Stimulated activated CD4-positive, alpha-beta T cell treated with anti-CD3 and anti-CD28 coated beads, TNF-alpha, amount 100 ng/mL, for 1 hour (primary cell): ENCODE measurements at places on chromosomes 13 and 19.

DNA sequence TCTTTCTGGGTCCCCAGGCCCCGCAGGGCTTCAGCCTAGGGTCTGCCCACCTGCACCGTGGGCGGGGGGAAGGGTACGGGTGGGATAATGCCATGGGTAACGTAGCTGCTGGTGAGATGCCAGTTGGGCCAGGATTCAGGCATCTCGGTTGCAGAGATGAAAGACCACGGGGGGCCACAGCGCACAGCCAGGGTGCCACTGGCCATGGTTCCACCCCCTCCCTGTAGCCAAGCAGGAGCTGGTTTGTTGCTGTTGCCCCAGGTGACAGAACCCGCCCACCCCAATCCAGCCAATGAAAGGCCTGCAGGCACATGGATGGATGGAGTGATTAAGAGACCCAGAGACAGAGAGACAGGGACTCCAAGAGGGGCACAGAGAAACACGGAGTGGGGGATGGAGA, 1.0 kb upstream of the CGB7 start:
- no peak for DNase-seq

- DNase-seq: no peak
Observed at GRCh38 chr19:33310606-33311325, 8.4 kb upstream of the CEBPA start.

GRCh38 chr13:111187960-111188541, 72.9 kb downstream of the ARHGEF7 start:
- DNase-seq: no peak

DNA sequence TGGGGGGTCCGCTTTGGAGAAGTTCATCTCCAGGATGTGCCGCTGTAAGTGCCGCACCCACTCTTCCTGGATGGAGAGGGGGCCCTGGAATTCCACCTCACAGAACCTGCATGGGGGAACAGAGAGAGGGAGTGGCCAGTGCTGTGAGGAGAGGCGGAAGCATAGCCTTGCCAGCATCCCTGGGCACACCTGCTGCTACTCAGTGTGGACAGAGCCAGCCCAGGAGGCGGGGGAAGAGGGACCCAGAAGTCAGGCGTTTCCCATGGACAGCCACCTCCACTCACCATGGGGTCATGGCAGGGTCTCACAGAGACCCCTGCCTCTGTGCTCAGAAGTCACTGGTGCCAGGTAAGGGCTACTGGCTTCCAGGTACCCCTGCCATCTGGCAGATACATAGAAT, 4.3 kb upstream of the AKAP8L start:
- no peak for DNase-seq

DNA sequence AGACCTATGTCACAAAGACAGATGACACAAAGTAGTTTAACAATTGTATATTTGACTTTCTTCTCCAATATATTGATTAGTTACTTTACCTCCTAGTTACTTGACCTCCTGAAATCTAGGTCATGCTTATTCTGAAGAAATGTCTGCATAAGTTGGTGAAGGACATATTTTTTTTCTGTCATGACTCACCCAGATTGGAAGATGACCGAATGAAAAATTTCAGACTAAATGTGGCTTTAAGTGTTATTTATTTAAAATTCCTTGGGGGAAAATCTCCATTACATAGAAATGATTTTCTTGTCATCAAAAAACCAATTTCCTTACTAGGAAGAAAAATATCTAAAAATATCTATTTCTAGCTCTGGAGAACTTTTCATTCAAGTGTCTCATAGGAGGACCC, 217.1 kb downstream of the POSTN start:
- DNase-seq: no peak

DNA sequence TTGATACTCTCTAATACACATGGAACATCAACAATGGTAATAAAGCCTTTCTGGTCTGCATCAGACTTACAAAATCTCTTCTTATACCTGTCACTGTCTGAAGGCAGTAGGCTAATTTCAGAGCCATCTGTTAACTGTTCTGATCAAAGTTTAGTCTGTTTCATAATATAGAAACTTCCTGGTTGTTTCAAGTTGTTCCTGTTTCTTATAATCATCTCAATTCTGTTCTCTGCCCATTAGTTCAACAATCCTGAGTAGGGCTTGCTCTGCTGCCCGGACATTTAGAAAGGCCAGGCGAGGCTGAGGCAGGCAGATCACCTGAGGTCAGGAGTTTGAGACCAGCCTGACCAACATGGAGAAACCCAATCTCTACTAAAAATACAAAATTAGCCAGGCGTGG, 5.4 kb upstream of the ZSCAN5A start:
- no peak for DNase-seq

DNA sequence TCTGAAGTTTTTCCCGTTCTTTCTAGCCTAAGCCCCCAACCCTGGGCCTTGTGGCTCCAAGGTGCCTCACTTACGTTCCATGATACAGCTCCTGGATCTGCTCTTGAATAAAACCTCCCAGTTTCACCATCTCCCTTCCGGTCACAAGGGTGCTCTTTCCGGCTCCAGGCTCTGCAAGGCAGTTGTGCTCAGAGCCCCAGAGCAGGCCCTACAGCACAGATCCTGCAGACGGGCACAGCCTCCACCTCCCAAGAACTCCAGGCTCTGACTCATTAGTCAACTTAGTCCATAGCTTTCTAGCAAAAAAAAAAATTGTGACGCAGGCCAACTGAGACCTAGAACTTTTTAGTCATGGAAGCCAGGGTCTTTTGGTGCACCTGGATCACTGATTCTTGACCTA, 33.9 kb upstream of the SLC7A10 start:
- DNase-seq: no peak

DNA sequence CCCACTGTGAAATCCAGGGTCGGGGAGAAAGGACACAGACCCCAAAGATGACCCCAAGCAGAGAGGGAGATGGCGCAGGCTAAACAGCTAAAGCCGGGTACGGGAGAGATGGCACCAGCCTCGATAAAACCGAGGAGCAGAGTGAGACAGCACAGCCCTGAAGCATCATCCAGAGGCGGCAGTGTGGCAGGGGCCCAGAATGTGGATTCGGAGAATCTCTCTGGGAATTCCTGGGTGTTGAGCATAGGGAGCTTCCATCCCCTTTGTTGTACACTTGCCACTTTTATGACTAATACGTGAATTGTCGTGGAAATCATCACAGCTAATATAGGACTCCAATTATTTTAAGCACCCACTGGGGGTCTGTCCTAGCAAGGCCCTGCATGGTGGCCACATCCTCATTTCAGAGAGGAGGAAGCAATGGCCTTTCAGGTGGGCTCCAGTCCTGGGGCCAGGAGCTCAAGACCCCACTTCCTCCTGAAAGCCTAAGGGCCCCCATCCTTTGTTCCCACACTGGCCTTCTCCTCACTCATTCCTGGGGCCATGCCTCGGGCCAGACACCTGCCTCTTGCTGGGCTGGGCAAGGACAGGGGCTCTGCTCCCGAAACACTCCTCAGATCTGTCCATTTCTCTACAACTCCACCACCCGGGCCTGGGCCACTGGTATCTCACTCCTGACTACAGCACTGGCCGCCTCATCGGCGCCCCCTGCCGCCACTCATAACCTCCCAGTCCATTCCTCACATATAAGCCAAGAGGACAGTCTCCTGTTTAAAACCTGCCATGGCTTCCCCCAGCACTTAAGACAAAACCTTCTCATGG, 29.3 kb upstream of the ATP1A3 start:
- DNase-seq: no peak

GRCh38 chr13:42495751-42496150, 78.2 kb upstream of the TNFSF11 start:
- no peak for DNase-seq

GRCh38 chr13:79341202-79341601, 64.9 kb downstream of the RBM26 start:
- DNase-seq: no peak

DNA sequence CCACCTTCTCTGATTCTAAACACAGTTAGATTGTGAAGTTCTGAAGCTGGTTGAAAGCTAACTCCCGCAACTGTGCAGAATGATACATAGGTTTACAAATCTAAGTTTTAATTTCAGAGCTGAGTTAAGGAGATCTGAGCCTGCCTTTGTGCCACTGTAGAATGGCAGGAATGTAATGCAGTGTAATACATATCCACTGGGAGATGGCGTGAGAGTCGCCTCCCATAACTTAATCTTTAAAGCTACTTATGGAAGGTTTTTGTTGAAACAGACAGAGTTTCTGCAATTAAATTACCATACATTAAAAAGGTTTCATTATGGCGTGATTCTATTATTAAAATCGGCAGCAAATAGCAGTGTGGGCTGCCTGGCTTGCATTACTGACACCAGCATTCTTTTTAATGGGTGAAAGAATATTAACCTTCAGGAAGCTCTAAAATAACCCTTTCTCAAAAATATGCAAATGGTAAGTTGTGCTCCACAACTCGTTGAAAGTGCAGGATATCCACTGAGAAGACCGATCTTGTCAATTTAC, 257.4 kb downstream of the OLFM4 start:
- DNase-seq: no peak

GRCh38 chr19:9857920-9858746, 23.0 kb downstream of the PIN1 start:
- no peak for DNase-seq
